Stomach (tissue), 19 donors: ENCODE measurements at places on chromosomes 13 and 19. TPM values are rescaled to one million over a fixed set of nuclear protein-coding genes. Genes with fewer than 3 reads are reported as not detected.

The PSPN gene
- total RNA-seq, result 1.8 TPM

The UPK1A gene
- total RNA-seq, result not detected

The CARM1 gene
- total RNA-seq, result 15.6 TPM

The GAPDHS gene
- not detected for total RNA-seq

The SLC7A10 gene
- total RNA-seq, result not detected
